ENCODE measurements at places on chromosomes 5 and 9. TPM values are rescaled to one million over a fixed set of nuclear protein-coding genes. Genes with fewer than 3 reads are reported as not detected.

- no peak for DNase-seq
Measured at GRCh38 chr9:6132650-6133049, 83.0 kb upstream of the IL33 start.

GRCh38 chr5:168734119-168734518 lies 155.0 kb upstream of the PANK3 start:
- DNase-seq = no peak

The SAP30L gene
- polyA plus RNA-seq = 36.1 TPM

DNA sequence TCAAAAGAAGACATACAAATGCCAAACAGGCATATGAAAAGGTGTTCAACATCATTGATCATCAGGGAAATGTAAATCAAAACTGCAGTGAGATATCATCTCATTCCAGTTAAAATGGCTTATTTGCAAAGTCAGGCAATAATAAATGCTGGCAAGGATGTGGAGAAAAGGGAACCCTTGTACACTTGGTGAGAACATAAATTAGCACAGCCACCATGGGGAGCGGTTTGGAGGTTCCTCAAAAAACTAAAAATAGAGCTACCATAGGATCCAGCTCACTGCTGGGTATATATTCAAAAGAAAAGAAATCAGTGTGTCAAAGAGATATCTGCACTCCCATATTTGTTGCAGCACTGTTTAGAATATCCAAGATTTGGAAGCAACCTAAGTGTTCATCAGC lies 50.3 kb downstream of the AP3S1 start:
- DNase-seq = no peak

The SLC25A2 gene
- polyA plus RNA-seq = not detected

- no peak for DNase-seq
Measured at GRCh38 chr9:86722706-86723075, 224.6 kb downstream of the GAS1 start.

DNA sequence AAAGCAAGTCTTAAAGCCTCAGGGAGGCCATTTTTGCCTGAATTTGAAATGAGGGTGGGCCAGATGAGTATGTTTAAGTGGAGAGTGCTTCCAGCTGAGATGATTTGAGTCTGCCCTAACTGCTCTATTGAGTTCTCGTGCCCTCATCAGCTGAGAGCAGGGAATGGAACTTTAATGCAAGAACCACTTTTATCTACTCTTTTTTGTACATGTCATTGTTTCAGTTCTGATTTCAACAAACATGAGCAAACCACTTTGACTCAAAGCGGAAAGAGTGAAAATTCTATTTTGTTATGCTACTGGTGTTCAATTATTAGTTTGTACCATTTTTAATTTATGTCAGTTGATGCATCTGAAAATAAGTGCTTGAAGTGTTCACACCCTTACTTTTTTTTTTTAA lies 35.8 kb downstream of the DCAF10 start:
- DNase-seq = no peak

Data from CD14-positive monocyte (primary cell).